ENCODE measurements at places on chromosomes 11 and 22.

GRCh38 chr22:24501301-24502005 is 6.3 kb downstream of the UPB1 start:
- DNase-seq: no peak

- DNase-seq: peak; percentile 72
These were observed 4.6 kb upstream of the RANGAP1 start for GRCh38 chr22:41290262-41291221.

- DNase-seq: no peak
These were observed 78.6 kb downstream of the ME3 start for GRCh38 chr11:86593833-86594232.

DNA sequence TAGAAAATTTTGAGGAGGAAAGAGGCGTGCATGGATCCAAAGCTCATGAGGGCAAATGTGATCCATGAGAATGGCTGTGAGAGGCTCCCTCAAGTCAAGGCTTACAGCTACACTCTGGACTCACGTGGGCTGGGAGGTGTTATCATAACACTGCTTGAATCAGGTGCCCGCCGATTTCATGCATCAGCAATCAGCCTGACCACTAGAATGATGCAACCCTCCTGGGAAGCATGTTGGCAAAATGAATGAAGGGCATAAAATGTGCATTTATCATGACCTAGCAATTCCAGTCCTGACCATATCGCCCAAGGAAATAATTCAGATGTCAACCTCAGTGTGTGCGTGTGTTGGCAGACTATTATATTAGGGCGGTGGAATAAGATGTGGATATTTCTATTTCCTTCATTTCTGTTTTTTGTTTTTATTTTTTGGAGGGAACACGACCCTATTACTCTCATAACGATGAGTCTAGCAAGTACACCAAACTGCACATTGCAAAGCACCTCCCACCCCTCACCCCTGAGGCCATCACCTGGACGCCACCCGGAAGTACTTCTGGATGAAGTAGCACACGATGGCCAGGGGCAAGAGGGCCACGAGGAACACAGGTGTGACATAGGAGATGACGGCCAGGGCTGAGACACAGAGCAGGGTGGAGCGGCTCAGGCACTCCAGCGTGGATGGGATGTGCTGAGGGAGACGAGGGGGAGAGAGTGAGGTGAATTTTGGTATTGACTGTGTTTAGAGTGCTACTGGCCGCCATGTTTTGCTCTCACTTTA is 15.7 kb upstream of the KCNJ11 start:
- DNase-seq: no peak

DNA sequence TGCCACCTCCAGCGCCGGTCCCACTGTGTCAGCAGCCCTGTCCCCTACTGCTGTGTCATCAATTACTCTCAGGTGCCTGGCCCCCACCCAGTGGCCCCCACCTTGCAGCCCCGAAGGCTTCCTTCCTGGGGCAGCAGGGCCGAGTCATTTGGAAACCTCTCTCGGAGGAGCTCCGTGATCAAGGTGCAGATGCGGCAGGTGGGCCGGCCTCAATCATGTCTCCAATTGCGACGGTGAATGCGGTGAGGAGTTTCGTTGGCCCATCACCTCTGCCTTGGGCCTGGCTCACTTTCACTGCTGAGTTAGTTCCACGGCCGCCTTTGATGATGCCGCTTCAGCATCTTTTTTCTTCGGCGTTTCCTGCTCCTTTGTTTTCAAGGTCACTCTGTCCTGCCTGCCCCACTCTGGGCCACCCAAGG is 11.3 kb upstream of the CXCR5 start:
- DNase-seq: no peak

GRCh38 chr11:127862406-127862805 is 725.0 kb downstream of the ETS1 start:
- DNase-seq: no peak

GRCh38 chr11:129724866-129725265 is 90.8 kb upstream of the TMEM45B start:
- no peak for DNase-seq

GRCh38 chr11:21771097-21771496 is 421.8 kb upstream of the ANO5 start:
- DNase-seq: no peak

DNA sequence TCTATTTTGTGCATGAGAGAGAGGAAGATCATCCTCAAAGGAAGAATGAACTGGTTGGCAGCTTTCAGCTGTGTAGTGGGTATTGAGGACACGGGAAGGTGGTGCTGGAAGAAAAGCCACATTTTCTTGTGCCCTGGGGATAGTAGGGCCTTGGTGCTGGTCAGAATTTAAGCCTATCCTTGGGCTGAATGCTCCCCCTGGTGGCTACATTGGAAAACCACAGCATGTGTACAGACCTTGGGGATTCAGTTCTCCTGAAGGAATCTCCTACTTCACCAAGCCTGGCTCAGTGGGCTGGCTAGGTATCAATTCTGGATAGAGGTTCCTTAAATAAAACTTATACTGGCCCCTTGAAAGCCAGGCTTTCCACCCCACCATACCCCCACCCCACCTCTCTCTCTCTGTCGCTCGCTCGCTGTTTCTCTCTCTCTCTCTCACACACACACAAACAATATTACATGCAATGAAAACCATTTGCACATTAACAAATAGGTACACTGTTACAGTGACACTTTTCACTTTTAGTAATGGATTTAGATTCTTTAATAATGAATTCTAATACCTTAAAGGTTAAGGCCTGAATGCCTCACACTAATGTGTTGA is 2.8 kb upstream of the OR51M1 start:
- peak; percentile 55 for DNase-seq

GRCh38 chr11:110327508-110327907 is 31.1 kb upstream of the RDX start:
- no peak for DNase-seq

DNA sequence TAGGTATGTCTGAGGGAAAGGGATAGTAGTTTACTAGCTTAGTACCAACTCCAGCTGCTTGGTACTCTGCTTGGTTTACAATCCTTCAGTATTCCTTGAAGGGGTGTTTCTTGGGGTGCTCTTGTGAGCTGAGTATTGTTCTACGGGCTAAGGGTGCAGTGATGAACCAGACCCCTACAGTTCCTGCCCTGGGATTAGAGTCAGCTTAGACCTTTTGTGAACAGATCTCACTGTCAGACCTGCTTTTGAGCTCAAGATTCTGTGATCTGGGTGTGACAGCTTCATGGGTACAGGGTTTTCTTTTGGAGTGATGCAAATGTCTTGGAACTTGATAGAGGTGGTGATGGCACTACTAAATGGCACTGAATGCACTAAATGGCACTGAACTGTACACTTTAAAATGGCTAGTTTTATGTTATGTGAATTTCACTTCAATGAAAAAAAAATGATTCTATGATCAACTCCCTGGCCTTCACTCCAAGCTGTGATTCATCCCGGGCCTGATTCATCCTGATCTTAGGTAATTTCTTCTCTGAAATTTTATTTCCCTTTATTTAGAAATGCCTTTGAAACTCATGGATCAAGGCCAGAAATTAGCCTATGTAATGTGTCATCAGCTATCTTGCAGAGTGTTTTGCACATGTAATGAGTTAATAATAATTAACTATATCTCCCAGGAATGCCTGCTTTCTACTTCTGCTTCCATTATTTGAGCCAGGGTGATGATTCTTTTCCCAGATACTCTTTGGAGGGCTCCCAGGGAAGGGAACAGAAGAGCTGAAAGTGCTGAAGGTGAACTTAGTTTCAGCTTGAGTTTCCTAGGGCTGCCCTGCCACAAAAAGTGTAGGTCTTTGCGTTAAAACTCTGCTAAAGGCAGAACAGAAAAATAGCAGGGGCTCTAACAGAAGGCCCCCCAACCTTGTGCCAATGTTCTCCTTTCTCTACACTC is 87.9 kb downstream of the NCAM1 start:
- no peak for DNase-seq

DNA sequence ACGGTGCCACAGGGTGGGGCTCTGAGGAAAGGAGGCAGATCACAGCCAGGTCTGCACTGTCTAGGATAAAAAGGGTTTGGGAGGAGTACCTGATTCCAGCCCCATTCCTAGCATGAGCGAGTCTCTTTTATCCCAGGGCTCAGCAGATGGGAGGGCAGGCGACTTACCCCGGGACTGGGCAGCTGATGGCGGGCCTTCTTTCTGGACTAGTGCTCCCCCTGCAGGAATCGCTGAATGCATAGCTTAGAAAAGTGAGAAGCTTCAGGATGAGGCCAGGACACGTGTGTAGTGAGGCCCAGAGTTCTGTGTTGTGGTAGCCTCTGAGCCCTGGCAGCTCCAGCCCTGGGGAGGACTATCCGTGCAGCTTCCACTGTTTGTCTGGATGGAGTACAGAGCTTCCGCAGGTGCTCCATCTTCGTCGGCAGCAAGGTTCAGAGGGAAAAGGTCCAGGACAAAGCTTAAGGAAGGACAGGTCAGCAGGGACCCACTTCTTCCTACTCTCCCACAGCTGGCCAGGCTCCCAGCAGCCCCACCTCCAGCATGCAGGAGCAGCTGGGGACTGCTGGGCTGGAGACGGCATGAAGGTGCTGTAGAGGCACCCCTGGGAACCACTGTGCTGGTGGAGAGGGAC is 30.4 kb downstream of the COMMD9 start:
- DNase-seq: peak; percentile 45

GRCh38 chr11:12024254-12024926 is 16.0 kb upstream of the DKK3 start:
- DNase-seq: no peak

- DNase-seq: no peak
These were observed 9.8 kb downstream of the UCP2 start for GRCh38 chr11:73972620-73973449.

DNA sequence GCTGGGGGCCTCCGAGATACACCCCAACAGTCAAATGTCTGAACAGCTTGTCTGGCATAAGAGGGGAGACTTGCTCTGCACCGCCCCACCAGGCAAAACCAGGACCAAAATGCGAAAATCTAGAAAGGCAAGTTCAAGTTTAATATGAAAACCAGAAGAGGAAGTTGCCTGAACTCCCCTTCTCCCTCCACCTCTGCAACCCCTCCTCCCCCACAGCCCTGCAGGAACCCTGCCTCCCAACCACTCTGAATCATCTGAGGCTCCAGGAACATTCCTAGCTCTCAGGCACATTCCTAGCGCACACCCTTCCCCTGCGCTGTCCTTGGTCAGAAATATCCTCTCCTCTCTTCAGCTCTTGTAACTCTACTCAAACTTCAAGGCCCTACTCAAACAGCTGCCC is 36.7 kb downstream of the ISX start:
- DNase-seq: no peak

- no peak for DNase-seq
These were observed 8.4 kb upstream of the MAP6 start for GRCh38 chr11:75677275-75677674.

- DNase-seq: no peak
These were observed 221.1 kb upstream of the NARS2 start for GRCh38 chr11:78795621-78796261.

GRCh38 chr22:32023251-32023827 is 19.7 kb upstream of the SLC5A1 start:
- no peak for DNase-seq

GRCh38 chr11:46694072-46694471 is 6.3 kb downstream of the ARHGAP1 start:
- DNase-seq: no peak

DNA sequence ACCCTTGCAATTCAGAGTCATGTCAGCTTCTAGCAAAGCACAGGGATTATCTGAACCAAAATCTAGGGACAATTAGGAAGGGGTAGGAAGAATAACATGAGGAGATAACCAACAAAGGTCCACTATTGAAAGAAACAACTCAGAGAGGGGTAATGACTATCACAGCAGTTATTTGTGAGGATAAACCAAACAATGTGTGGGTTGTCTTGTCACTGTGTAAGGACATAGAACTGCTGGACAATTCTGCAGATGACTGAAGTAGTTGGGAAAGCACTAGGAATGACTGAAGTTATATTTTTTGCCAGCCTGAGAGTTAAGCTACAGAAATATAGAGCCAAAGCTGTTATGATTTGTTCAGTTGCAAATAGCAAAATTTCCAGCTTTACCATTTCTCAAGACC is 858.4 kb upstream of the CCDC90B start:
- DNase-seq: no peak

DNA sequence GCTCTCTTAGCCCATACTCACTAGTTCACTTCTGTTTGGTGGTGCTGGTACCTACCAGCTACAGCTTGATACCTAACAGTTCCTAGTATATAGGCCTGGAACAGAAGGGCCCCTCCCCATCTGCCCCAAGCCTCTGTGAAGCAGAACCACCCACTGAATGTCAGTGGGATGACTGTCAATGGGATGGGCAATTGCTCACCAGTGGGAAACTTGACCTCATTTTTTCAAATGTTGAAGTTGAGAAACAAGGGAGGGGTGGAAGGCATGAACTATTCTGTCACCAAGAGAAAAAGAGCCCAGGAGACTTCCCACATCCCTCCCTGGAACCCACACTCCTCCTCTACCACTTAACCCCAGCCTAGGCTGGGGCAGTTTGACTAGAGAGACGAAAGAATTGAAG is at the start of gene NLRP10:
Gene NLRP10 (minus strand): TSS at position 62 of the 400 bp plus-strand sequence. CDS start 1,952 bp downstream, outside the sequence.
- DNase-seq: peak; percentile 67

- DNase-seq: no peak
These were observed 72.6 kb downstream of the C22orf31 start for GRCh38 chr22:28989035-28989464.

DNA sequence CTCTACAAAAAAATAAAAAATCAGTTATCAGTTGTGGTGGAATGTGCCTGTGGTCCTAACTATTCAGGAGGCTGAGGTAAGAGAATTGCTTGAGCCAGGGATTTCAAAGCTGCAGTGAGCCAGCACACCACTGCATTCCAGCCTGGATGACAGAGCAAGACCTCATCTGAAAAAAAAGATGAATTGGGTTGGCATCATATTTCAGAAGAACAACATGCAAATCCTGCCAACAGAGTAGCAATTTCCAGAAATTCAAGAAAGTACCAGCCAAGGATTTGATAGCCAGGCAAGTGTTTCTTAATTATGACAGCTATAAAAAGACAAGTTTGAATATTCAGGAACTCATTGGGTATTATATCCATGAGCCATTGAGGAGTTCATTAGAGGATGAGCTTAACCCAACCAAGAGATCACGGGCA is 75.2 kb downstream of the USP47 start:
- peak; percentile 37 for DNase-seq

GRCh38 chr11:104522650-104523049 is 358.7 kb upstream of the PDGFD start:
- peak; percentile 13 for DNase-seq

DNA sequence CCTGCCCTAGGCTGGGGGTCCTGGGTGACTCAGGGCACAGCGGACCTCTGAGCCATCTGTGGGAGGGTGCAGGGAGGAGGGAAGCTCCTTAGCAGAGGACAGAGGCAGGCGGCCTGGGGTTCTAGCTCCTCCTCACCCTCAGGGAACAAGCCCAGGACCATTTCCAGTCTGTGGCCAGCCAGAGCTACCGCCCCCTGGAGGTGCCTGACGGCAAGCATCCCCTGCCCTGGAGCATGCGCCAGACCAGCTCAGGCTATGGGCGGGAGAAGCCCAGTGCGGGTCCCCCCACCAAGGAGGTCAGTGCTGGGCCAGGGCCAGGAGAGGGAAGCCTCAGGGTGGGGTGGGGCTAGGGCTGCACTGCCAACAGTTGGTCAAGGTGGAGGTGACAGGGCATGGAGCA is 26.0 kb upstream of the LRRC10B start:
- no peak for DNase-seq

- no peak for DNase-seq
These were observed 626 bp downstream of the TRIM22 start for GRCh38 chr11:5690216-5690615.

GRCh38 chr11:61645179-61645868 is 34.9 kb upstream of the DAGLA start:
- no peak for DNase-seq

- DNase-seq: peak; percentile 93
These were observed 35.8 kb downstream of the MAML2 start for GRCh38 chr11:96306933-96307775.

- DNase-seq: no peak
These were observed 666.7 kb upstream of the RAG2 start for GRCh38 chr11:37264783-37265182.

GRCh38 chr22:39898997-39899396 is 1.9 kb upstream of the GRAP2 start:
- DNase-seq: no peak

Measured in AG04450 (cell line).